ENCODE measurements at places on chromosomes 7 and 10.

DNA sequence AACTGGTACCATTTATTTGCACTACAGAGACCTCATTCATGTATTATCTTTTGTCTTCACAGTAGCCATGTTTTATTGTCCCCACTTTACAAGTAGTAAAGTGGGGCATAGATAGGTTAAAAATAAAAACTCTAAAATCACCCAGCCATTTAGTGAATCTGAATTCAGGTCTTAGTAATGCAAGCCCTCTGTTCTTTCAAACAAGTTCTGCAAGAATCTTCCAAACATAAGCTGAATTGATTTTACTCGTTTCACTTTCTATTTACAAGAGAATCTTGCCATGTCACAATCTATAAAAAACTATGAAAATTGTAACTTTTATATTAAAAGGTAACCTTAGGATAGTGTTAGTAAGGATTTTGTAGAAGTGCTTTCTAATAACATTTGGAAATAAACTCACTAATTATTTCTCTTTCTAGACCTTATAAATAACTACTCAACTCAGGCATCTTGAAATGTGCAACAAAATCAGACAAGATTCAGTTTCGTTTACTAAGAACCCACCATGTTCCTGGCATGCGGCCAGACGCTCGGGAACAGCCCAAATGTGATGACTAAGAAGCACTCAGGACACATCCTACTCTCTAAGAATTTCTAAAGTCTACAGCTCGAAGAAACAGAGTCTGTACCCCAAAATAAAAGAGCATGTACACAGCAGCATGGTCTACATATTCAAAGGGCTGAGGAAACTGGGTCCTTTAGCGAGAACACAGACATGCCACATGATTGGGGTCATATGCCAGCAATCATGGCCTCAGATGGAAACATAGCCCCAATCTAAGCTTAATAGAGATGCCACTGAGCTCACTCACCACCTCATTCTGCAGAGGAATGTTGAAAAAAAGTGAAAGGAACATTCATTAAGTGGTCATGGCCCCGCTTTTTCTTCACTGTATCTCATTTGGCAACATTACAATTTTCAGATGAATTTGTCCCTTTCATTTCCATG lies 167.6 kb downstream of the AMPH start:
- DNase-seq: peak; percentile 56

DNA sequence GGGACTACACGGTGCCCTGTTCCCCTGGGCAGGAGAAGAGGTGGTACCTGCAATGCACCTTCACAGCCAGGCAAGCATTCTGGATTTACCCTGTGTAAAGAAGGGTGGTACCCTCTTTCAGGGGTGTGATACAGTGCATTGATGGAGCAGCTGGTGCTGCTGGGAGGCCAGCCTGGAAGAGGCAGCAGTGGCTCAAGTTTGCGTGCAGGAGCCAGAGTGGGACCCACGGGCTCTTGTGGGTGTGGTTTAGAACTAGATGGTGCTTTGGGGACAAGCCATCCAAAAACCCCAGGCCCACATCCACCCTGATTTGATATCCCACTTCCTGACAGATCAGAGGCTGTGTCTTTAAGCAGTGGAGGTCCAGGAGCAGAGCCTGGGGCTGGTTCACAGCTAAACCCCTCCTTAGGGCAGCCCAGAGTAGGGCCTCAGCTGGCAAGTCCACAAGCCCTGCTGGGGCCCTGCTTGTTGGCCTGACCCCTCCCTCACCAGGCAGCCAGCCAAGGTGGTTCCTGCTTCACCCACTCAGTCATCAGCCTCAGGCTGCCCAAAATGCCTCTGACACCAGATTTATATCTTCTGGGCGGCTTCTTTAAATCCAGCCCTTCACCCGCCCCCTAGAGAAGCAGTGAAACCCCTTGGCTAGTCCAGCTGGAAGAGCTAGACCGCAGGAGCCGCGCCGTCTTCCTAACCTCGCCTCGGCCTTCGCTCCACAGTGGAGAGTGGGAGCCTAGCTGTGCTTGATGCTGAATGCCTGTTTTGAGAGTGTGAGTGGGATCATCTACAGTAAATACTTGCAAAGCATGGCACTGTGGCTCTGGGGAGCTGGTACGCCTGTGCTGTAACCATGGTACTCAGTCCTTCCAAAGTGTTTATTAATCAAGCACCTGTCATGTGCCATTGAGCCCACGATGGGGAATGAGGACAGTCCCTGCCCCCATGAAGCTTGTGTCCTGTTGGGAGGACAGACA lies 1.4 kb upstream of the ASIC3 start:
- DNase-seq: peak; percentile 27

DNA sequence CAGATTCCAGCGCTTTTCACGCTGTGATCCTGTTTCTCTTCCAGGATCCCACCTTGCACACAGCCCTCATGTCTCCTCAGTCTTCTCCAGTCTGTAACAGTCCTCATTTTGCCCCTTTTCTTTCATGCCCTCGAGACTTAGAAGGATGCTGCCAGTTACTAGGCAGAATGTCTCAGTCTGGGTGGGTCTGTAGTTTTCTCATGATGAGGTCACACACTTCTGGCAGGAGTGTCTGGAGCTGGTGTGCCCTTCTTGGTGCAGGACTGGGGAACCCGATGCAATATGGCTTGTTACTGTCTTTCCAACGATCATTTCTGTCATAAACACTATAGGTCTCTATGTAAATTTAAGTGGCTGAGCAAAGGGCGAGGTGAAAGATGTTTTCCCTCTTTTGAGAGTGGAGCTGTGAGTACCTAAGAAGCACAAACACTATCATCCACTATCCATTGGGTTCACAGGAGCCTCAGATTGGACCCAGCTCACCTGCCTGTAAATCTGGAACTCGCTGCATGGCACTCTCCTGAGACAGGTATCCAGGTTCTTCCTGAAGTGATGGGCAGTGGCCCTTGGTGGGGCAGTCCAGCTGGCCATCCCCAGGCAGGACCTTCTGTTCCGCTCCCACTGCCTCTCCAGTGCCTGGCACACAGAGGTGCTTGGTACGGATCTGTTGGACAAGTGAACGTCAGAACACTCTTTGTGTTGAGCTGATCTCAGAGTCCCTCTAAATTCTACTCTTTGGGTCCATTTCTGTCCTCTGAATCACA lies 64.3 kb upstream of the ZNF32 start:
- no peak for DNase-seq

DNA sequence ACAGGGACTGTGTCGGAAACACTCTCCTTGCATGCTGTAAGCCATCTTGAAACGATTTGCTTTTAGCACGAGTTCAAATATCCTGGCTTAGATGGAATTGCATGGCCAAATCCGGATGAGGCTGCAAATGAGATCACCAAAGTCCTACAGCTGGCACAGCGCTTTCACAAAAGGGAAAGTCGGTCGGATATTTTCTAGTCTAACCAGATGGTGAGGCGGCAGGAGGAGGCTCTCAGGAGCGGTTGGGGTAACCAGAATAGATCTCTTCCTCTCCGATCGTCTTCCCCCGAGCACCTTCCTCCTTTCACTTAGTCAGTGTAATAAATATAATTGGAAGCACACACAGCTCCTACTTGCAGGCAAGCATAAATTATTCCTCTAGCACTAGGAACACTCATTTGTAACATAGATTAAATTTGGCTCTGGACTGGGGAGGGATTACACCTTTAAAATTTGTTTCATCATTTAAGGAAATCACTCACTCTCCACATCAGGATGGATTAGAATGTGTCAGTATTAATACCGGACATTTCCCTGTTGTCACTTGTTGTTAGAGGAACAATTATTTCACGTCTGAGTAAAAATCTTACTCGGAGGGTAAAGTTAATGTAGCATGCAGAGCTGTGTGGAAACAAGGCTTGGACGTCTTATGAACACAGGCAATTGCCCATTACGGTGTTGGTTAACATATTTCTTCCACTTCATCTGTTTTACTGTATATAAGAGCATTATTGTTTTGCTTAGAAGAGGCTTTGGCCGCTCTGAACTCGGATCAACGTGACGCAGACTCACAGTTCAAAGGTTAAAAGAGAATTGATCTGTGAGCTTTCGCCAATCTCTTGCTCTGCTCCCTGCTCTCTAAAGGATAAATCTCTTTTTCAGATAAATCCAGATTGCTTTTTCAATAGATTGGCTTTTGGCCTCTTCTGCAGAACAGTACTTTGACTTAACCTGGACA lies 857.9 kb downstream of the TYW1 start:
- peak; percentile 51 for DNase-seq

DNA sequence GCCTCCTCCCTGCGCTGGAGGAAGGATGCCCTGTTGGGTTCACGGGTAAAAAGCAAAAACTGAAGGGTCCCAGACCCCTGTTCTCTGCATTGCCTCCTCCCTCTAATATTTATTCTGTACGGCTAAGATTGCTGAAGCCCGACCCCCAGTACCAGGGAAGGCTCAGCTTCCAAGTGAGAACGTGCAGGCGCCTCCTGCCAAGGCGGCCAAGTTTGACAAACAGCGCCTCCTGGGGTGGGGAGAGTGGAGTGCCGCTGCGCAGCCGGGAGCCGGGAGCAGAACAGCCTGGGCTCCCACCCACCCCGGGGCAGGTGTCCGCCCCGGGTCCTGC lies 4.7 kb upstream of the EBF3 start:
- DNase-seq: peak; percentile 14

GRCh38 chr7:3634396-3634795 lies 333.3 kb downstream of the SDK1 start:
- DNase-seq: no peak

DNA sequence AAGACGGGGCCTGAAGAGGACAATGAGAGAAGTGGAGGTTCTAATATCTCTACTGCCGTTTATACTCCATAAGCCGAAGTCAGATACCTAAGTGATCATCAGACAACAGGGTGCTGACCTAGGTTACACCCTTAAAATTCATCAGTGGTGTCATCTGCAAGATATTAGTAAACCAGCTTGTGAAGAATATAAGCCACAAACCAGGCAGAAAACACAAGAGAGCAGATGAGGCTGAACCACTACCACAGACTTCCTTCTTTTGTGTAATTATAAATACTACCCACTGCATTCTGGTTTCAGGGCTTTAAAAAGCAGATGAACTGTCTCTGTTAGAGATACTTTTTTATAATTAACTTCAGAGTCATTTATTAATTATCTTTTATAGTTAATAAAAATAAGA lies 69.0 kb upstream of the LRRC17 start:
- DNase-seq: no peak

- no peak for DNase-seq
Measured at GRCh38 chr7:79882922-79883321, 251.7 kb upstream of the GNAI1 start.

DNA sequence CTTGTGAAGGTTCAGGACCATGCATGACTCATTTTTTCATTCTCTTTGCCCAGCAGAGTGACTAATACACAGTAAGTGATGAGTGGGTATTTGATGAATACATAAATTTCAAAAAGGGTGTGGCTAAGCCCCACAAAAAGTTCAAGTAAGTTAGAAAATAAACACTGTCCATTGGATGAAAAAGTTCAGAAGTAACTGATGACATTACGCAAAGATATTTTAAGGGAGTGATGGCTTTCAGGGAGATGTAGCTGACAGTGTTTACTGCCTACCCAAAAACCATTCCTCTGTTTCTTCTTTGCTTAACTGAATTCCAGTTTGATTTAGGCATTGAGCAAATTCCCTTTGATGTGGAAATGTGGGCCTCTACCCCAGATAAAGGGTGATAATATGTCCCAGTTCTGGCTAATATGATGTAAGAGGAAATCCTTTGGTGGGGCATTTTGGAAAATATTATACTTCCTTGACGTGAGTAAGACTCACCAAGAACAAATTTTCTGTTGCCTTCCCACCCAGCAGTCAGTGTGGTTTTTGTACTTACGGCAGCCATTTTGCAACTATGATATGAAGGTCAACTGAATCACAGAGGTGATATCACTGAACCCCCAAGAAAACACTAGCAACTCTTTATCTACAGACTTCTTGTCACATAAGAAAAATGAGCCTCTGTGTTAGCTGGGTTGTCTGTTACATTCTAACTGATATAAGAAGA lies 29.0 kb upstream of the EBLN1 start:
- DNase-seq: no peak

DNA sequence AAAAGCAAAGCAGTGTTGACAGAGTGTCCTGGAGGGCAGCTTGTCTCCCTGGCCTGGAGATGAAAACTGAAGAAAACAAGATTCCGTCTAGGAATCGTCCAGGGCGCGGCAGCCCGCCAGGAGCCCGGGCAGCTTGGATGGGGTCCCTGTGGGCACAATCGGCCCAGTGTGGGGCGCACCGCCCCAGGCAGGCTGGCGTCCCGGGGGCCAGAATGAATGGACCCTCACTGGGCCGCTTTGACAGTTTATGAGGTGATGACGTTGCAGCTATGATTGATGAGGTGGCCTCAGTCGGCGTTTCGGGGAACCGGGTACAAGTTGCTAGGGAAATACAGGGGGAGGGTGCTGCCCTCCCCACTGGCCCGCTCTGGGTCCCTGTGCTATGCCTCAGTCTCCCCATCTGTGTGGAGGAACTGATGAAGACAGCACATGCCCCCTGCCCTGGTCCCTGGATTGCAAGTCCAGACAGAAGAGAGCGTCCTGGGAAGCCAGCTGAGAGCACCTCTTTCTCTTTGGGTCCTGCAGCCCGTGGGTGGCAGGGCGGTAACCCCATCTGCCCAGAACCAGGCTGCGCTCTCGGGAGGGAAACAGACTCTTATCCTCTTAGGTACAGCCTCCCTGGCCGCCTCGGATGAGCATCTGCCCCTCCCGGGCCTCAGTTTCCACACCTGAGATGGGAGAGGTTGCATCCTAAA lies 131.3 kb downstream of the LHPP start:
- DNase-seq: no peak

- no peak for DNase-seq
Measured at GRCh38 chr10:47257396-47258120, 42.4 kb upstream of the GDF10 start.

GRCh38 chr10:103396789-103397087 lies 312 bp downstream of the PDCD11 start:
- DNase-seq: no peak

- no peak for DNase-seq
Measured at GRCh38 chr7:19381321-19381720, 236.1 kb upstream of the FERD3L start.

DNA sequence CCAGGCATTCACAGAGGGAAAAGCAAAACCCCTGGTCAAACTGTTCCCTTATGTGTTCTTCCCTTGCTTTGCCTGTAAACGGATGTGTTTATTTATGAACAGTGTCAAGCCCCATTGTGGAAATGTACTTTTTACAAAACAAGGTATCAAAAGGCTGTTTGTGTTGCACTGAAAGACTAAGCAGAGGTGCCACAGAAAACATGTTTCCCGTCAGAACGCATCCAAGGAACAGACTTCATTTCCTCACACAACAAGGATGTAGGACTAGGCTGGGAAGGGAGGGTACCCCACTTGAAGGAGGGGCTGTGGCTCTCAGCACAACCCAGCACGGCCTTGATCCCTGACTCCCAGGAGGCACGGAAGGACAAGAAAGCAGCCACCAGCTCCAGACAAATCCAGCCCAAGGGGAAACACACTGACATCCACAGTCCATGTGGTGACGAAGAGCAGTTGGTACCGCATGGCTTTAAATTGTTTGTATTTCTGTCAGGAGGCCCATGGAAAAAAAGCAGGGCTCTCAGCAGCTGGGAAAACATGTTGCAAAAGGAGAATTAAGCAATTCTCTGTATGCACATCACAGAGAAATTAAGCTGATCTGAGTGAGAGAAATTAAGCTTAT lies 85.6 kb downstream of the RNF216 start:
- no peak for DNase-seq

GRCh38 chr7:7323352-7323751 lies 141.0 kb downstream of the C1GALT1 start:
- DNase-seq: peak; percentile 92

- DNase-seq: no peak
Measured at GRCh38 chr7:20744954-20745446, 41.7 kb downstream of the SP8 start.

- no peak for DNase-seq
Measured at GRCh38 chr10:62080905-62081304, 179.4 kb downstream of the ARID5B start.

- no peak for DNase-seq
Measured at GRCh38 chr10:11511321-11511720, 100.1 kb downstream of the USP6NL start.
